ENCODE measurements at places on chromosomes 5 and 9.

GRCh38 chr9:85225180-85225579, 516.6 kb downstream of the AGTPBP1 start:
- no peak for DNase-seq

DNA sequence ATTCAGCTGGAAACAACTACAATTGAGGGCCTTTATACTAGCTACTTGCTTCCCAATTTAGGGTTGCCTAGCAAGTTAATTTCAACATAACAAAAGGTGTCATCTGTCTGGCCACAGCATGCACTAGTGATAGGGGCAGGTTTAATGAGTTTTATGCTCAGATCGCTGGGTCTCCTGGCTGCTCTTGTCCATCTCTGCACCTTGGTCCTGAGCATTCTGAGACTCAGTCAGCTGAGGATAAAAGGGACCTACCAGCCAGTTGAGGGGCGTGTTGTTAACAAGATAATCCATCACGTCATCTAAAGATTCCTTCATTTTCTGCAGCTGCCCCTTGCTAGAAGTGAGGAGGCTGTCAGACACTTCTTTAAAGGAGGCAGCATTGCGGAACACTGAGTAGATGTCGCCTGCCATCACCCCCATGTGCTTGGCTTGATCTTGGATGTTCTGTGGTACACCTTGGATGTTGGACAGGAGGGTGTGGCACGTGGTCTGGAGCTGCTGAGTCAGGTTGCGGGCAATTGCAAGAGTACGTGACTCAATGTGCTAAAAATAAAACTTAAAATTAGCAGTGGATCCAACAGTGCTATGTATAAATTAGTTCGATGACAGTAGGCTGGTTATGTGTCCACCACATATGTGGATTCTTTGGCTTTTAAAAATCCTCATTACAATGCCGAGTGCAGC, 11.0 kb downstream of the PLIN2 start:
- DNase-seq, result no peak

- DNase-seq, result no peak
Observed at GRCh38 chr9:97462914-97463313, 38.6 kb upstream of the TMOD1 start.

DNA sequence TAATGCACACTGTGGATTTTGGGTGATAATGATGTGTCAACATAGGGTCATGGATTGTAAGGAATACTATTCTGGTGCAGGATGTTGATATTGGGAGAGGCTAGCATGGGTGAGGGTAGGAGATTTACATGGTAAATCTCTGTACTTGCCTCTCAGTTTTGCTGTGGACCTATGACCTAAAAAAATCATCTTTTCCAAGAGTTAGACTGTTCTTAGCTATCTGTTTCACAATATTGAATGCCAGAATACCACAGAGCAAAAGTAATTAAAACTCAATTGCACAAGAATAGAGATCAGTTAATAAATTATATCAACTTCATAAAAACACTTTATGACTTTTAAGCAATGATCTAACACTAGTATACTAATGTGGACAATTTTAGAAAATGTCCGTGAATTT, 651.6 kb downstream of the HTR1A start:
- no peak for DNase-seq

- peak; percentile 6 for DNase-seq
Observed at GRCh38 chr5:157877821-157878220, 18.9 kb upstream of the CLINT1 start.

GRCh38 chr9:967903-968641, 8.4 kb upstream of the DMRT3 start:
- DNase-seq, result no peak

DNA sequence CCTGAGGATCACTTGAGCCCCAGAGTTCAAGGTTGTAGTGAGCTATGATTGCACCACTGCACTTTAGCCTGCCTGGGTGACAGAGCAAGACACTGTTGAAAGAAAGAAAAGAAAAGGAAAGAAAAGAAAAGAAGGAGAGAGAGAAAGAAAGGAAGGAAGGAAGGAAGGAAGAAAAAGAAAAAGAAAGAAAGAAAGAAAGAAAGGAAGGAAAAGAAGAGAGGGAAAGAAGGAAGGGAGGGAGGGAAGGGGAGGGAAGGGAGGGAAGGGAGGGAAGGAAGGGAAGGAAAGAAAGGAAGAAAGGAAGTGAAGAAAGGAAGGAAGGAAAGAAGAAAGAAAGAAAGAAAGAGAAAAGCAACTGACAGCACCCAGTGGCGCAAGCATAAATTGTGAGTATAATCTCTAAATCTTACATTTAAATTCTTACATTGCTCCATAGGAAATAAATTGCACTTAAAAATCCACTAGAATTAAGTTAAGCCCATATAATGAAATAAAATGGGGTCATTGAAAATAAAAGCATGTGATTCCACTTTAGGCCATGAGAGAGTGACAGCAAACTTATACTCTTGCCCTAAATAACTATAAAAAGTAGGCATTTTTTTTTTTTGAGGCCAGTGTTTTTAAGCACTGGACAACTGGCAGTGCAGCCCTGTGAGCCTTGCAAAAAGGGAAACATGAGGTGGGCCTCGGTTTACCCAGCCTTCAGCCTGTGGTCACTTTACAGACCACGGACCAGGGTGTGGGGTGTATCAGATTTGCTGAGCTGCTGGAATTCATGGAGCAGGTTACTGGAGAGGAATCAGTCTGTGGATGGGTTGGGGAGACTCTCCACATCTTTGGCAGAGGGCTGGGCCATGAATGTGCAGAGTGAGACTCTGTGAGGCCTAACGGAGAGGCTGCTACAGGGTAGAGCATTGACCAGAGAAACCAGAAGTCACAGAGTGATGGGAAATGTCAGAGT, 175.5 kb downstream of the TTLL11 start:
- no peak for DNase-seq

GRCh38 chr9:95024097-95024671, 293.3 kb downstream of the FANCC start:
- DNase-seq, result no peak

DNA sequence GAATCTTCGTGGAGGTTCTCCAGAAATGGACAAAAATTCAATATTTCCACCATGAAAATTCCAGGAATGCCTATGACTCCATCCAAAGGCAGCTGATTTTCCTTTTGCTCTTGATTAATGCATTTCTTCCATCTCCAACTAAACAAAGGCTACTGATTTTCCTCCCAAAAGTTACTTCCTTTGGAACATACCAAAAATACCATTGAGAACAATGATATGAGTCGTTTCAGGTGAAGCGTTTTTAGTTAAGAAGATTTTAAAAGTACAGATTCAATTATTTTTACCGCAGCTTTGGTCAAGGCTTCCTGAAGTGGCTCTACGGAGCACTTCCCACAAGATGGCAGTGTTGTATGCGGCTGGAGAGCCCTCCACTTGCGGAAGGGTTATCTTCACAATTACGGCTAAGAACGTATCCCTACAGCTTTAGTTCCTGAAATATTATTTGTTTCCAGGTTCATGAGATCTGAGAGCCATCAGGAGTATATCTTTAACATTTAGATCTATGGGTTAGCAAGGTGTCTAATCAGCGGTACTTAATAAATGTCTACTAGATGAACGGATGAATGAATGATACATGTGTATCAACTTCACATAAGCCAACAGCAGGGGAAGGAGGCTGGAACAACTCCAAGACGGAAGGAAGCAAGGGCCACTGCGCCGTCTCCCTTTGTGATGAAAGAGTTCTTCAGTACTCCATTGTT, 35.9 kb upstream of the ARSB start:
- no peak for DNase-seq

- DNase-seq, result peak; percentile 53
Observed at GRCh38 chr5:14595189-14595588, 13.6 kb downstream of the OTULINL start.

GRCh38 chr5:149549461-149550267, 1.6 kb downstream of the CSNK1A1 start:
- no peak for DNase-seq

DNA sequence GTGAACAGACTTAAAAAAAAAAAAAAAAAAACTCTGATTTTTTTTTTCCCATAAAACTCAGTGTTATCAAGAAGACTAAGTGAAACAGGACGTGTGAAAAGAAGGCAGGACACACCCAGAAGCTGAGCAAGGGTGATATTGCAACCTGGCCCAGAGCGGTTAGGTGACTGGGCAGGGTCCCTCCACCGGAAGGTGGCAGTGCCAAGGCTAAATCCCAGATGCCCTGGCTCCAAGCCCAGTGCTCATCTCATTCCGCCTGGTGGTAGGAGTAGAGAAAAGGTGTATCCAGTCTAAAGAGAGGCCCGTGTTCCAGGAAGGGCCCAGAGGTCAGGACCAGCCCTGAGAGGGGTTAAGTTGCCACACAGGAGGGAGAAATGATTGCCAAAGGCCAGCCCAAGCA, 51.5 kb upstream of the SAP30L start:
- no peak for DNase-seq

GRCh38 chr5:66805514-66806430, 209.6 kb downstream of the MAST4 start:
- DNase-seq, result no peak

GRCh38 chr5:158565017-158565789, 534.5 kb downstream of the EBF1 start:
- DNase-seq, result no peak

DNA sequence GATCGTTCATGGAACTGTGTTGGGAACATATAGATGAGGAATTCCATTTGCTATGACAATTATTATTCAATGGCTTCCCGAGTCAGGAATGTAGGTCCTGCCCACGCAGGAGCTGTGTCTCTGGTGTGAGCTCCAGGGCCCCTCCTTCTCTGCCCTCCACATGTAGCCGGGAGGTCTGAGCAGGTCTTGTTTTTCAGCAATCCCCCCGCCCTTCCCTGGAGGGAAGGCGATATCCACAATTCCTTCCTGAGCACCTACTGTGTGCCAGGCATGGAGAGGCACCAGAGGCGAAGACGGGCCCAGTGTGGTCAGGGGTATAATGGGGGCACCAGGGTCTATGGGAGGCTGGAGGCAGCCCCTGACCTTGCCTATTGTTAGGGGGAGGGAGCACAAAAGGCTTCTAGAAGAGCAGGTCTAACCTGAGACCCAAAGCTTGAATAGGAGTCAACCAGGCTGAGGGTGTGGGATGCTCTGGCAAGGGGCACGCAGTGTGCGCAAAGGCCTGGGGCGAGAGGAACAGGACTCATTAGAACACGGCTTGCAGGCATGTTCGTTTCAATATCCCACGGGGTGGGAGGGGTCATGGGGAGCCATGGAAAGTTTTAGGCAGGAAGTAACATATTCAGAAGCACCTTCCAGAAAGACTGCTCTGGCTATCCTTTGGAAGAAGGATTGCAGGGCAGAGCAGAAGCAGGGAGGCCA, 154.9 kb downstream of the C9orf50 start:
- no peak for DNase-seq

DNA sequence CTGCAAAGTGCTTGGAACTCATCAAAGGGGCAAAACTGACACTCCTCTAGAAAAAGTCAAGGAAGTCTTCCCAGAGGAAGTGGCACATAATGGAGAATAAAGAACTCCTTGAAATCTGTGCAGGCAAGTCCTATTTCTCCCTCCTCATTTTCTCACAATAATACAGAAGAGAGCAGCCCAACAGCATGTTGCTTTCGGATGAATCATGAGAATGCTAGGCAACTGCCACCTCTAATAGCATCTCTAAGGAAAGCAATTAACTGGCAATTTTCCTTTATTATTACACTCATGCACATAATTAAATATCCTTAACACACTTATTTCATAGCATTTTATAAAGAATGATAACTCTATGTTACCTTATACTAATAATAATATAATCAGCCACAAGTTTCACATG, 122.2 kb upstream of the PTGER4 start:
- no peak for DNase-seq

DNA sequence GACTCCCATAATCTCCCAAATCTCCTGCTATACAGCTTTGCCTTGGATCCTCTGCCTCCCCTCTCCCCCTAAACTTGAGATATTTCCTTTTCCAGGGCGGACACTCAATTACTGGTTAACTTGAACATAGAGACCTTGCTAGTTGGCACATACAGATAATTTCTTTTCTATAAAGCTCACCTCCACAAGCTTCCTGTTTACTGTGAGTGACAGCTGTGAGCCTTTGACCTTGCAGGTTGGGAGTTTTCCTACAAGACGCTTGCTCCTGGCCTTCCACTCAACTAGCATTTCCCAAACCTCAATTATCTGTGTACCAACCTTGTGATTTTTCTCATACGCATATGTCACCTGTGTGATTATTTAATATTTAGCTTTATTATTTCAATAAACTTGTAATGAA, 114.5 kb downstream of the GNA14 start:
- no peak for DNase-seq

- DNase-seq, result no peak
Observed at GRCh38 chr5:41250351-41250987, 37.1 kb upstream of the C6 start.

GRCh38 chr9:131977109-131977838, 102.4 kb downstream of the MED27 start:
- DNase-seq, result peak; percentile 9
